ENCODE measurements at places on chromosomes 11 and 22.
A peak's percentile ranks its signal among the peaks of the same experiment; 100 is the strongest.

DNA sequence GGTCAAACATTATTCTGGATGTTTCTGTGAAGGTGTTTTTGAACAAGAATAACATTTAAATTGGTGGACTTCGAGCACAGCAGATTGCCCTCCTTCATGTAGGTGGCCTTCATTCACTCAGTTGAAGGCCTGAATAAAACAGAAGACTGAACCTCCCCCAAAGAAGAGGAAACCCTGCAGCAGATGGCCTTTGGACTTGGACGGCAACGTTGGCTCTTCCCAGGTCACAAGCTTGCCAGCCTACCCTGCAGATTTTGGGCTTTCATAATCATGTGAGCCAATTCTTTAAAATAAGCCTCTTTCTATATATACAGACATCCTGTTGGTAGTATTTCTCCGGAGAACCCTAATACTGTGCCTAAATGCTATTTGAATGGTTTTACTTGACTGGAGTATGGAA, 432.2 kb upstream of the NARS2 start:
- no peak overlapping the region for H3K4me3 ChIP-seq
- DNase-seq: no peak
- no peak overlapping the region for H3K27ac ChIP-seq
- no peaks in the 10 kb centered on the region for H3K27me3 ChIP-seq

DNA sequence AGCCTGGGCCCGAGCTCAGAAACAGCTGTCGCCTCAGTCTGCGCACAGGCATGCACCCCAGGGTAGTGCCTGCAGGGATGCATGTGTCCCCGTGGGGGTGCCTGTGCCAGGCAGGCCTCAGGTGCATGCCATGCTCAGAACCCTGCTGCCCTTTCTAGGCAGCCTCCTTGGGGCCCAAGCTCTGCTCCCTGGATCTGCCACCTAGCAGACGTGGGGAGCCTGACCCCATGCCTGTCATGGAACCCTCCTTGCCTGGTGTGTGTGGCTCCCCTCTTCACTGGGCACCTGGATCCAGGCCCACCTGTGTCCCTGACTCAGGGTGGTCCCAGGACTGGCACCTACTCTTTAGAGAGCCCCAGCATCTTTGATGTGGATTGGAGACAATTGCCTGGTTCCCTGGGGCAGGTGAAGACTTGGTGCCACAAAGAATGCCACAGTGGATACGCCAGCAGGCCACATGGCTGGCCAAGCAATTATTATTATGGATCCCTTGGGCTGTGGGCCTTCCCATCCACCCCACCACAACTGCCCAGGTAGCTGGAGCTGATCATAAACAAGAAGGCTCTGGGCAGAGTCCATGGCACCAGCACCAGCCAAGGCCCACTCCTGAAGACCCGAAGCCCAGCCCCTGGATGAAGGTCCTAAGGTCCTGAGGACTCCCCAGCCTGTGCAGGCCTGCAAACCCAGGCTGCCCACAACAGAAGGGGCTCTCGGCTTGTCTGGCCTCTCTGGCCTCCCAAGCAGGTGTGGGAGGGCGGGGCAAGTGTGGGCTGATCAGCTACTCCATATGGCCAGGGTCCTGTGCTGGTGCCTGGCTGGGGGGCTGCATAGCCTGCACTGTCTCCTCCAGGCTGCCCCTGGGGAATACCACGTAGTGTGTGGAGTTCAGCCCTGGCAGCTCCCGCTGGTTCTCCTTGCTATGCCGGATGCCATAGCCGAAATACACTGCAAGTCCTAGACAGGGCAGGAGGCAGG, 3.8 kb downstream of the SLC7A4 start:
- H3K36me3 ChIP-seq: no peaks in the 10 kb centered on the region
- H3K4me3 ChIP-seq: no peak overlapping the region
- no peak for DNase-seq
- H3K4me1 ChIP-seq: no peaks in the 10 kb centered on the region
- H3K27ac ChIP-seq: no peak overlapping the region

GRCh38 chr11:6538945-6539344, 41.9 kb downstream of the DNHD1 start:
- H3K4me1 ChIP-seq: no peaks in the 10 kb centered on the region
- no peak for DNase-seq
- H3K27ac ChIP-seq: no peak overlapping the region
- H3K36me3 ChIP-seq: no peaks in the 10 kb centered on the region
- no peak overlapping the region for H3K4me3 ChIP-seq

DNA sequence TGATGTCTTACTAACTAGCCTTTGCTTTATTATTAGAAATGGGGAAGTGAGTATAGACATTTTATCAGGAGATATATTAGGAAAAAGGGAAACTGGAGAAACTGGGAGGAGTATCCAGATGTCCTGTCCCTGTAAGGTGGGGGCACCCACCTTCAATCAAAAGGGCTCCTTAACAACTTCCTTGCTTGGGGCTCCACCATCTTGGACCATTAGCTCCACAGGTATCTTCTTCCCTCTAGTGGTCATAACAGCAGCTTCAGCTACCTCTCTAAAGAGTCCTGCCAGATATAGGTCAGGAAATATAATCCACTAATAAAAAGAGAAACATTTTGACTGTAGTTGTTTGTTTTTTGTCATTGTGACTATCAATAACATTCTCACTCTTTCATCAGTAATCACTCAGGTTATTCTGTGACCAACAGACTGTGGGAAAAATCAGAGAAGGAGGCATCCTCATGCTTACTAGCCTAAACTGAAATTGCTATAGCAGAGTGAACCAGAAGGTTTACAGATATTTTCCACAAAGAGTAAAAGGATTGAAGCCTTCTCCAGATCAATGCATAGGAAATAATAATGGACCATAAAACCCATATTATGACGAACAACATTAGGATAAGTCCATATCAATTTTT, 10.4 kb downstream of the OR51B4 start:
- no peak overlapping the region for H3K4me3 ChIP-seq
- no peaks in the 10 kb centered on the region for H3K27me3 ChIP-seq
- H3K36me3 ChIP-seq: no peaks in the 10 kb centered on the region
- DNase-seq: no peak

DNA sequence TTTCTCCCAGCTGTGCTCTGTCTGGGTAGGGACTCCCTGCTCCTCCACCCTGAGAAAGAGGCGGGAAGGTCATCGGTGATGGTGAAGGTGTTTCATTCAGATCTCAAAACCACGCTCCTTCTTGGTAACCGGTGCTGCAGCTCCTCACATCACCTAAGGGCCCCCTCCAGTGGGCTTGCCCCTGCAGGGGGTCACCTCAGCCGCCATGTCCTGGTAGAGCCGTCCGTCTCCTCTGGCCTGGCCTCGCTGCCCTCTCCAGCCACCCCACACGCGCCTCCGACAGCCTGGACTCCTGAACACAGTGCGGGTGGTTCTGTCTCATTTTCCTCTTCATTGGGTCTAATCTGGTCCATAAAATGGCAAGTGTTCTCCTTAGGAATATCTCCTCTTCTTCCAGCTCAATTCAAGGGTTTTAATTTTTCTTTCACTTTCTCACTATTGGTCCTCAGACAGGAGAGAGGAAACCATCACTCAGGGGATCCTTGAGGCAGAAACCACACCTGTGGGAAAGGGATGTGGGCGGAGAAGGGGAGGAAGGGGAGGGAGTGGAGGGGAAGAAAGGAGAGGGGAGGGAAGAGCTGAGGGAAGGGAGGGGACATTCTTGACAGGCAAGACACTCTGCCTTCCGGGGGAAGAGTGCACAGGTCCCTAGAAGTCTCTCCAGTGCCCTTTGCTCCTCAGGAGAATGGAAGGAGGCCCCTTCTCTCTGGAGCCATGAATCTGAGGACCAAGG, 1338.4 kb downstream of the TBC1D22A start:
- no peak for DNase-seq
- no peak overlapping the region for H3K4me3 ChIP-seq
- H3K27me3 ChIP-seq: no peaks in the 10 kb centered on the region
- no peak overlapping the region for H3K27ac ChIP-seq
- no peaks in the 10 kb centered on the region for H3K4me1 ChIP-seq
- H3K36me3 ChIP-seq: no peaks in the 10 kb centered on the region

- no peak for DNase-seq
- H3K4me3 ChIP-seq: no peak overlapping the region
- H3K36me3 ChIP-seq: no peaks in the 10 kb centered on the region
Measured at GRCh38 chr11:57057561-57057960, 68.8 kb downstream of the OR5AK2 start.

GRCh38 chr11:75526192-75526541, 426 bp upstream of the GDPD5 start:
- DNase-seq: no peak
- H3K4me3 ChIP-seq: peak overlapping the region; percentile 96
- peaks cover 17% of the 10 kb centered on the region for H3K4me1 ChIP-seq
- no peaks in the 10 kb centered on the region for H3K27me3 ChIP-seq
- H3K36me3 ChIP-seq: no peaks in the 10 kb centered on the region
- peak overlapping the region; percentile 62 for H3K27ac ChIP-seq

DNA sequence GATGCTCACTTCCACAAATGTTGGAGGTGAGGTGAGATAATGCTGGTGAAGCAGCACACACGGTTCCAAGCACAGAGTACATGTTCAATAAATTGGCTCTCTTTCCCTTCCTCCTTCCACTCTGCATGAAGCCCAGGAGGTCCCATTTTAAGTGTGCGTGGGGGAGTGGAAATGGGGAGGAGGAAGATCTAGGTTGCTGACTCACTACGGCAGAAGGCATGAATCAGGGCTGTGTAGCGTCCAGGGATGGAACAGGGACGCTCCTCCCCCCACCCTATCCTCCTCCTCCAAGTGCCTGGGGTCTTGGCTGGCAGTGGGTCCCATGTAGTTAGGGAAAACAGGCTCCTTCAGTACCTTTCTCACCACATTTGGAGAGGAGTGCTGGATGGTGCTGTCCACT, 44.2 kb downstream of the TRIM66 start:
- no peak overlapping the region for H3K4me3 ChIP-seq
- no peaks in the 10 kb centered on the region for H3K4me1 ChIP-seq
- H3K27me3 ChIP-seq: no peaks in the 10 kb centered on the region
- no peak for DNase-seq
- no peaks in the 10 kb centered on the region for H3K36me3 ChIP-seq
- H3K27ac ChIP-seq: no peak overlapping the region

GRCh38 chr11:125583496-125583895, 9.2 kb upstream of the STT3A start:
- no peak overlapping the region for H3K4me3 ChIP-seq
- H3K4me1 ChIP-seq: no peaks in the 10 kb centered on the region
- no peaks in the 10 kb centered on the region for H3K27me3 ChIP-seq
- no peak overlapping the region for H3K27ac ChIP-seq

GRCh38 chr11:57490456-57491248, 24.9 kb downstream of the SLC43A1 start:
- DNase-seq: no peak
- peaks cover 33% of the 10 kb centered on the region for H3K36me3 ChIP-seq
- H3K4me1 ChIP-seq: no peaks in the 10 kb centered on the region
- no peak overlapping the region for H3K27ac ChIP-seq
- H3K4me3 ChIP-seq: no peak overlapping the region

DNA sequence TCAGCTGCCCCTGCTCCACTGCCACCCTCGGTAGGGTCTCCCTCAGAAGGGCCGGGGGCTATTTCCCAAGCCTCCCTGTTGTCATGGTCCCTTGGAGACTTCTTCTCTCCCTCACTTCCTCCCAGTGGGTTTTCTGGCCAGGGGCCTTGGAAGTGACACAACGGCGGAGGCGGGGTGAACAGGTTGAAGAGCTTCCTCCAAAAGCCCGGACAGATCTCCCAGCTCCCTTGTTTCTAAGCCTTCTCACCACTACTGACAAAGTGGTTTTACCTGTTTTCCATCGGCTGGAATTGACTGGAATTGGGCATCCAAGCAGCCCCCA, 14.5 kb downstream of the MYH9 start:
- no peak overlapping the region for H3K4me3 ChIP-seq
- H3K27me3 ChIP-seq: no peaks in the 10 kb centered on the region

GRCh38 chr11:6621711-6622211, 2.5 kb upstream of the TPP1 start:
- H3K4me1 ChIP-seq: no peaks in the 10 kb centered on the region
- no peak for DNase-seq
- peaks cover 31% of the 10 kb centered on the region for H3K36me3 ChIP-seq
- no peaks in the 10 kb centered on the region for H3K27me3 ChIP-seq
- no peak overlapping the region for H3K4me3 ChIP-seq

GRCh38 chr11:23997356-23997755, 499.5 kb upstream of the LUZP2 start:
- H3K4me1 ChIP-seq: no peaks in the 10 kb centered on the region
- no peaks in the 10 kb centered on the region for H3K27me3 ChIP-seq
- H3K27ac ChIP-seq: no peak overlapping the region
- no peaks in the 10 kb centered on the region for H3K36me3 ChIP-seq
- no peak for DNase-seq

GRCh38 chr11:116072601-116073410, 568.6 kb upstream of the CADM1 start:
- H3K27me3 ChIP-seq: peaks cover 31% of the 10 kb centered on the region
- H3K36me3 ChIP-seq: no peaks in the 10 kb centered on the region
- no peak for DNase-seq
- no peak overlapping the region for H3K4me3 ChIP-seq
- no peaks in the 10 kb centered on the region for H3K4me1 ChIP-seq

DNA sequence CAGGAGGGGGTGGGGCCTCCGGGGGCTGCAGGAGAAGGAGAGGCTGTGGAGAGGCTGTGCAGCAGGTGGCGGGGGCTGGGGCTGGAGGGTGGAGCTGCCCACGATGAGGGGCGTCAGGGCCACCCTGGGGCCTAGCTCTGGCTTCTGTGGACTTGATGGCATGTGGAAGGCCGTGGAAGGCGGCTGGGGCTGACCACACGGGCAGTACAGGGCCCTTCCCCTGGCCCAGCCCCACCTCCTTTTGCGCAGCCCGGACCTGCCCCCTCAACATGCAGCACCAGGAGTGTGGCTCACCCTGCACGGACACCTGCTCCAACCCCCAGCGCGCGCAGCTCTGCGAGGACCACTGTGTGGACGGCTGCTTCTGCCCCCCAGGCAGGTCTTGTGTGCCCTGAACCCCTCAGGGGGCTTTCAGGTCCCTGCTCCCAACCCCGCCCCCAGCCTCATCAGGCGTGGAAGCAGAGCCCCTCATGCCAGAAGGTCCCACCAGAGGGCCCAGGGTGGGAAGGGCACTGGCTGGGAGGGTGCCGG, 6.1 kb downstream of the MUC5B start:
- DNase-seq: no peak
- H3K4me1 ChIP-seq: no peaks in the 10 kb centered on the region
- H3K27ac ChIP-seq: no peak overlapping the region
- no peak overlapping the region for H3K4me3 ChIP-seq
- no peaks in the 10 kb centered on the region for H3K36me3 ChIP-seq

DNA sequence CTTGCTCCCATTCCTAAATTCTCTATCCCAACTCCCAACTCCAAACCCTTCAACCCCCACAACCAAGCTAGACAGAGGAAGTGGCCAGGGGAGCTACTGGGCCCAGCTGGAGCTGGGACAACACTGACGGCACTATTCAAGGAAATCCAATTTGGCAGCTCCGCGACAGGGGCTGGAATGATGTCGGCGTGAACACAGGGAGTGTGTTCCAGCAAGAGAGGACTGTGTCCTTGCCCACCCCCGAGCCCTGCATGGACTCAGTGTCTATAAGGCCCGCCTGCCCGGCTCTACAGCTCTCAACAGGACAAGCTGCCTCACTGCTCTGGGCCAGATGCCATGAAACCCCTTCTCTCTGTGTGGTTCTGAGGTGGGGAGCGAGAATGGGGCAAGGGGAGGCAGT, 11.3 kb downstream of the PCSK7 start:
- peaks cover 35% of the 10 kb centered on the region for H3K4me1 ChIP-seq
- DNase-seq: peak; percentile 87
- H3K27me3 ChIP-seq: no peaks in the 10 kb centered on the region
- H3K4me3 ChIP-seq: no peak overlapping the region

- no peak overlapping the region for H3K4me3 ChIP-seq
- H3K4me1 ChIP-seq: peaks cover 4% of the 10 kb centered on the region
- no peak overlapping the region for H3K27ac ChIP-seq
- H3K27me3 ChIP-seq: no peaks in the 10 kb centered on the region
- DNase-seq: no peak
Measured at GRCh38 chr11:87180742-87181141, 143.0 kb downstream of the TMEM135 start.
